ENCODE measurements at places on chromosomes 16 and 17. TPM values are rescaled to one million over a fixed set of nuclear protein-coding genes. Genes with fewer than 3 reads are reported as not detected.
A peak's percentile ranks its signal among the peaks of the same experiment; 100 is the strongest.

- no peaks in the 10 kb centered on the region for H3K4me1 ChIP-seq
- no peak overlapping the region for H3K4me3 ChIP-seq
- no peak for DNase-seq
- H3K27me3 ChIP-seq: no peaks in the 10 kb centered on the region
Observed at GRCh38 chr17:75344666-75345065, 55.4 kb upstream of the SLC25A19 start.

GRCh38 chr17:31853911-31854470 lies 5.1 kb downstream of the COPRS start:
- H3K4me1 ChIP-seq: no peaks in the 10 kb centered on the region
- H3K27ac ChIP-seq: no peak overlapping the region
- H3K27me3 ChIP-seq: no peaks in the 10 kb centered on the region
- no peak for DNase-seq
- no peaks in the 10 kb centered on the region for H3K36me3 ChIP-seq
- H3K4me3 ChIP-seq: no peak overlapping the region

- no peaks in the 10 kb centered on the region for H3K27me3 ChIP-seq
- peak overlapping the region; percentile 84 for H3K27ac ChIP-seq
- no peak for DNase-seq
- no peaks in the 10 kb centered on the region for H3K36me3 ChIP-seq
Observed at GRCh38 chr17:68439656-68440290, 17.5 kb downstream of the WIPI1 start.

GRCh38 chr17:70848785-70849184 lies 679.5 kb downstream of the KCNJ2 start:
- DNase-seq: no peak
- H3K4me3 ChIP-seq: no peak overlapping the region

- no peaks in the 10 kb centered on the region for H3K36me3 ChIP-seq
- no peak overlapping the region for H3K27ac ChIP-seq
- no peak overlapping the region for H3K4me3 ChIP-seq
- no peaks in the 10 kb centered on the region for H3K27me3 ChIP-seq
- DNase-seq: no peak
Observed at GRCh38 chr17:61335105-61335844, 64.4 kb upstream of the TBX2 start.

DNA sequence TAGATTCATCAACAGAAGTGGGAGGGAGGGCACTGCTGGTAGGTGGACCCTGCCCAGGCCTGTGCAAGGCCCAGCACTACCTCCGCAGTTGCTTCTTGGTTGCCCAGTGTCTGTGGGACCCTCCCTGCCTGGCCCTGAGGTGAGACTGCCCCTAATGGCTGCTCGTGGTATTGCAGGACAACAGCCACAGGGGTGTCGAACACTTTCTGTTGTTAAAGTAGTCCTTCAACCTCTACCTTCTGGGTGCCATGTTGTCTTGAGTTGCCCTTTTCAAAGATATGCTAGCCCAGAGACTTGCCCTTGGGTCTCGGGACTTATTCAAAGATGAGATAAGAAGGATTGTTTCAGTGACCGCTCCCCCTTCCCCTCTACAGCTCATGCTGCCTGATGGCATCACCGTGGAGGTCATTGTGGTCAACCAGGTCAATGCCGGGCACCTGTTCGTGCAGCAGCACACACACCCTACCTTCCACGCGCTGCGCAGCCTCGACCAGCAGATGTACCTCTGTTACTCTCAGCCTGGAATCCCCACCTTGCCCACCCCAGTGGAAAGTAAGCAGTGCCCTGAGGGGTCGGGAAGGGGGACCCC lies 29.1 kb downstream of the AKAP1 start:
- H3K36me3 ChIP-seq: peaks cover 31% of the 10 kb centered on the region
- no peaks in the 10 kb centered on the region for H3K27me3 ChIP-seq
- H3K4me1 ChIP-seq: peaks cover 5% of the 10 kb centered on the region
- H3K27ac ChIP-seq: no peak overlapping the region

DNA sequence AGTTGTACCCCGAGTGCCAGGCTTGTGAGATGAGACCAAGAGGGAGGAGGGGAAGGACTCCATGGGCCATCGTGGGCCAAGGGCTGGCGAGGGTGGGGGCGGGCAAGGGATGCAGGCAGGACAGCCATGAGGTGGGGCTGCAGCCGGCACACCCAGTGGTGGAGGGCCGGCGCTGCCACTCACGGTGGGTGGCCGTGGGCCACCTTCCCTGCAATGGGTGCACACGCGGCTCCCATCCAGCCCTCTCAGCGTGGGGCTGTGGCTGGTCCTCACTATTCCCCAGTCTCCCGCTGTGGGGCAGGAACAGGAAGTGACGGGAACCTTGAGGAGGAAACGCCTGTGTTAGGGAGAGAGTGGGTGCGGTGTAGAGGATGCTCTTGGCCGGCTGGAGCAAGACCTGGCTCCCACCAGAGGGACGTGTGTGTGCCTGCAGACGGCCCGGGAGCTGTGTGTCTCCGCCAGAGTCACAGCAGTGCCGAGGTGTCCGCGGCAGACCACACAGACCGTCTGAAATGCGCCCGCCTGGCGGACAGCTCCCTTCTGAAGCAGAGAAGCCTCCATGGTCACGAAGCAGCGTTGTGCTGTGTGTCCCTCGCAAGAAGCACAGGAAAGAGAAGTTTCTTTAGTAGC lies 23.6 kb downstream of the CIBAR2 start:
- no peaks in the 10 kb centered on the region for H3K4me1 ChIP-seq
- no peaks in the 10 kb centered on the region for H3K27me3 ChIP-seq
- DNase-seq: no peak
- H3K4me3 ChIP-seq: no peak overlapping the region
- no peaks in the 10 kb centered on the region for H3K36me3 ChIP-seq

TOM1L1 gene
- total RNA-seq: 8.6 TPM

KRTAP4-5 gene
- not detected for total RNA-seq

C16orf46 gene
- 3.3 TPM for total RNA-seq

MPP2 gene
- total RNA-seq: 13.3 TPM

Measured in tibial nerve (tissue), 4 donors.